ENCODE measurements at places on chromosomes 1 and 21.

DNA sequence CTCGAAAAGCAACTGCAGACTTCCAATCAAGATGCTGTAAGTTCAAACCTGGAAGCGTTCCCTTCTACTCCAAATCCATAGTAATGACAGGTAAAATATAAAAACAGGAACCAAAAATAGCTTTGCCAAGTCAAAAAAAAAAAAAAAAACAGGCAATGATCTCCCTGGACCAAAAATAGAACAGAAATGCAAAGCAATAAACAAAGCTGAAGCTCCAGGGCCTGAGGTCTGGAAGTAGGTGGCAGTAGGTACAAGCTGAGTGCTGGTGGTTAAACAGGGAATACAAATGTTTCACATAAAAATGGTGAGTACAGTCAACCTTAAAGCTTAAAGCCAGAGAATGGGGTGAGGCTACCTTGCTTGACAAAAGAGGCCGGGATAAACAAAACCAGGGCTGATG lies 610.8 kb downstream of the SMYD3 start:
- DNase-seq: no peak

DNA sequence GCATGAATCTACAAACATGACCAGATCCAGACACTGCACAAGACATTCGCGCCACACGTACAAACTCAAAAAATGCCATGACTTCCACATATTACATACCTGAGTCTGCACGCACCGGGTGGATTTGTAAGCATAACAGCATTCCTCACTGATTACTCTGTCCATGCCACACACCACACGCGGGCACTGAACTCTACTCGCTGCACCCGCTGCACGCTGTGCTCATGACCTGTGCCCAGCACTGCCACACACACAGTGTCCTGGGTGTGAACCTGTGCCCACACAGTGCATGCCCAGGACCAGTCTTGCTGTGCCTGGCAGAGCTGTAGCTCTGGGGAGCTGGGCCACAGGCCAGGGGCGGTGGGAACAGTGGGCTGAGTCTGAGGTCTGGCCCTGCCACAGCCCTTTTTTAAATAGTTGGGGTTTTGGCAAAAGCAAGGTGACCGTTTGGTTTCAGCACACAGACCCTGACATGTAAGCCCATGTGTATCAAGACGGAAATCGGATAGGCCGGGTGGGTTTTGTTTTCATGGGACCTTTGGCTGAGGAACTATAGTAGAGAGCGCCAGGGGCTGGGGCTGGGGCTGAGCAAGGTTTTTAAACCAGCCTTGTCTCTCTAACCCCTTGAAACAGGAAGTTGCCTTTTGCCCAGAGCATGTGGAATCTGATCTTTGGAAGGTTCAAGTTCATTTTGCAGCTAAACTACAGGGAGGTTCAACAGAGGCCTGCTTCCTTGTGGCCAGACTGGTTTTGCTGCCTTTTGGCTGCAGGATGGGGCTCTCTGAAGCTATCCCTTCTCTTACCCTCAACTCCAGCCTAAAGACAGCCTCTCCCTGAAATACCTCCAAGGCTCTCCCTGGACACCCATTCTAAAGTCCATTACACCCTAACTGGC lies 12.3 kb upstream of the GOLT1A start:
- no peak for DNase-seq

DNA sequence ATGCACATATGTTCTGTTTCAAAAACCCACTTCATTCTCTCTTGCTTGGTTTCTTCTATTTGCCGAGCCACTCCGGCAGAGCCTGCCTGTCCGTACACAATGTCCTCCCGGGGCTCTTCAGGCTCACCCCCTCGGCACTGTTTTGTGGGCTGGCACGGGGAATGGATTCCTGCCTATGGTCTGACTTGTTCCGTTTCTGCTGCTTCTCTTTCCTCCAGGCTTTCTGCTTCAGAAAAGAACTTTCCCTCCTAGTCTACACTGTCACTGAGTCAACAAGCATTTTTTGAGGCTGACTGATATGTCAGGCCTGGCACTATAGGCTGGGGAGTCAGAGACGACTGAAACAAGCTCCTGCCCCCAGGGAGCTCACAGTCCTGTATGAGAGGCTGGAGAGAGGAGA lies 28.4 kb upstream of the SARS1 start:
- DNase-seq: no peak

GRCh38 chr1:63775418-63776127 lies 1.8 kb downstream of the ROR1 start:
- peak; percentile 74 for DNase-seq

DNA sequence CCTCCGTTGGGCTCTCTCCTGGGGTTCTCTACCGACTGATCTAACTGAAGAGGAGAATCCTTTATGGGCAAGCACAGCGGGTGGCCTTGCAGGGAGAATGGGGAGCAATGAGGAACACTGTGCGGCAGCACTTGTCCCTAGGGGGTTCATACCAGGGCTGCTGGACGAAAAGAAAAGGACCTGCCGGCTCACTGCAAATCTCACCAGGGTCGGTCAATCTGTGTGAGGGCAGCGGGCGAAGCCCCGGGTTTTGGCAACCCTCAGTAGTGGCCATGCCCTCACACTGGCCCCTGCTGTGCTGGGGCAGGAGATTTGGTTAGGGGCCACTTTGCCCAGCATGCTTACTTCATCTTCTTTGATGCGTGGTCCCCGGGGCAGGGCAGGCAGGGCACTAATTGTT lies 5.9 kb downstream of the LHX9 start:
- DNase-seq: no peak

- DNase-seq: no peak
Measured at GRCh38 chr1:53890522-53890941, 935 bp upstream of the YIPF1 start.

DNA sequence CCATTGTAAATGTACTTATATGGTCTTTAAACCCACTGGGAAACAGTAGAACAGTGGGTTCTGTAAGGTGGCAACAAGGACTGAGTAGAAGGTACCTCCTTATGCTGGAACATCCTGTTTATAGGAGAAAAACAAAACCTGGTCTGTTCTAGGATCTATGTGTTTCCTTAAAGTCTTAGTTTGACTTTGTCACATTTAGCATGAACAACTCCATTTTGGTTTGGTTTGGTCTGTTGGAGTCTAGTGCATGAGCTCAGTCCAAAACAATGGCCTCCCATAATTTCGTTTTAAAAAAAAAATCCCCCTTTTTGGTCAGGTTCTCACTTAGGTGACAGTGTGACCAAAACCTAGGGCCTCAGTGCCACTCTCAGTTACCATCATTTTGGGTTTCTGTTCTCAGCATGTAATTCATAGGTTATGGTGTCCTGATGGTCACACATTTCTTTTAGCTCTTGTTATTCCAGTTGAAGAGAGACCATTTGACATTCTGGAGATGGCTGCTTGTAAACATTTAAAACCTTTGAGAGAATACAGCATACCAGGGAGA lies 66.4 kb upstream of the IL12RB2 start:
- DNase-seq: no peak

GRCh38 chr1:119090250-119090649 lies 50.2 kb downstream of the WARS2 start:
- no peak for DNase-seq

- DNase-seq: peak; percentile 48
Measured at GRCh38 chr1:160494620-160495019, 28.4 kb downstream of the SLAMF6 start.

DNA sequence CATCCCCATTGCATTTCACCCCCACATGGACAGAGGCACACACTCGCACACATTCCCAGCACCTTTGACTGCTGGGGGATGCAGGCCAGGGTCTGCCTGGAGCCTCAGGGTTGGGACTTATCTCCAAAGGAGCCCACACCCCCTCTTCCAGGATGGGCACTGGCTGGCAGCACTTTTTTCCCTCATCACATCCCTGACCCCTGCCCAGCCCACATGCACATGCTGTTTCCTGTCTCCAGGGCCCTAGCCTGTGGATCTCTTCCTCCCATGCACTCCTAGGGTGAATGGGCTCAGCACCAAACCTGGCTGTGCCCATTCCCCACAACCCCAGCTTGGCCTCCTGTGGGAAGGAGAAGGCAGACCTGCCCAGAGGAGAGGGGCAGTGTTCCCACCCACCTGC lies 59.3 kb downstream of the STUM start:
- no peak for DNase-seq

- DNase-seq: no peak
Measured at GRCh38 chr1:37458551-37458950, 15.8 kb upstream of the ZC3H12A start.

- no peak for DNase-seq
Measured at GRCh38 chr1:37043101-37043500, 8.8 kb upstream of the GRIK3 start.

- no peak for DNase-seq
Measured at GRCh38 chr1:34358636-34359035, 181.9 kb downstream of the C1orf94 start.

DNA sequence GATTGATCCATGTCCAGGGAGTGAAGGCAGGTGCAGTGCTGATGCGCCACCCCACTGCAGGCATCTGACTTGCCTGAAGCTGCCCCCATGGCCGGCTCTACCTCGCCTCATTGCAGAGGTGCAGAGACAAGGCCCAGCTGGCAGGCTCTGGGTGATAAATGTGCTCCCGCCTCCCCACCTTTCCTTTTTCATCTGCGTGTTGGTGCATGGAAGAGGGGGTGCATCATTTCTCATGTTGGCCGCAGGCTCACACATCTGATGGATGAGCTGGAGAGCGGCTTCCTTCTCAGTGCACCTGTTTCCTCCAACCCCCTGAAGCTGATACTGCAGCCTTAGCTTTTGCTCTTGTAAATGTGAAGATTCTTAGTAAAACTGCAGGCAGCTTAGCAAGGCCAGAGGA lies 306.0 kb upstream of the KAZN start:
- DNase-seq: no peak

DNA sequence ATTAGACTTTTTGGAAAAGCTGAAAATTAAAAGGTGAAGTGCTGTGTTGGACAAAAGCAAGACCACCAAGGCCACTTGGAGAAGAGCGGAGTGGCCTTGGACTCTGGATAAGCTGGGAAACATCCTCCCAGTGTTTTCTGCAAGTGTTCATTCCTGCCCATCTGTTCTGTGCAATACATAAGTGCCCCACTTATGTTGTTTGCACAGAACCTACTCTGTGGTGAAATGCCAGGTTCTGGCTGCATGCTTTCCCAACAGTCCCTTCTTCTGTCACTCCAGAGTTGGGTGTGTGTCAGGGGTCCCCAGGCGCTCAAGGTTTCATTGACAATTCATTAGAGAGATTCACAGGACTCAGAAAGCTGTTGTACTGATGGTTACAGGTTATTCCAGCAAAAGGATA lies 30.3 kb downstream of the NHLH2 start:
- DNase-seq: no peak

- peak; percentile 22 for DNase-seq
Measured at GRCh38 chr1:41053316-41053715, 31.8 kb upstream of the SLFNL1 start.

- no peak for DNase-seq
Measured at GRCh38 chr1:235430991-235431390, 63.8 kb downstream of the TBCE start.

- peak; percentile 64 for DNase-seq
Measured at GRCh38 chr1:23343221-23344110, 618 bp downstream of the HNRNPR start.

DNA sequence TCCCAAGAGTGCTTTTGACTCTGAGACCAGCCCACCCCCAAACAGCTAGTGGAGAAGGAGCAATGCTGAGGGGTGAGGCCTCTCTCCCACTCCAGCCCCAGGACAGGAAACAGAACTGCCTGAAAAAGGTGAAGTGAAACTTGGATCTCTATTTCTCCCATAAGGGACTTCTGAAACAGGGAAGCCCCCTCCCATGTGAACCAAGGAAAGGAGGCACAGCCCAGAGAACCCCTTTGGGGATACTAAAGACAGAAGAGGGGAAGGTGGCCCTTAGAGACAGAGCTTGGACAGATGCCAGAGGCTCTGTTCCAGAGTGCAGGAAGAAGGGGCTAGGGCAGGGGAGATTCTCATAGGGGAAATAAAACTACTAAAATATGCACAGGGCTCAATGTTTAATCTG lies 2.9 kb downstream of the TNFAIP8L2 start:
- DNase-seq: no peak

DNA sequence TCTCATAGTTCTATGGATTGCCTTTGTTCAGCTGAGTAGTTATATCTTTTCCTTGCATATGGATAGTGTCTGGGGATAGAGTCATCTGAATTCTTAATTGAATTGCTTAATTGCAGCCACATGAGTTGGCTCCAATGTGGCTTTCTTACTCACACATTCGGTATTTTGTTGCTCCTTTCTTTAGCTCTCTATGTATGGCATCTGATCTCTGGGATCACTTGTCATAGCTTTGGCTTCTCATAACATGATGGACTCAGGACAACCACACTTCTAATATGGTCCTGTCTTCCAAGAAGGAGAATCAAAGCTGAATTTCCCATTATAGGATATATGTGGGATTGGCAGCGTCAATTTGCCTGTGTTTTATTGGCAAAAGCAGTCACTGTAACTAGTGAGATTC lies 716.2 kb downstream of the NCAM2 start:
- DNase-seq: no peak

DNA sequence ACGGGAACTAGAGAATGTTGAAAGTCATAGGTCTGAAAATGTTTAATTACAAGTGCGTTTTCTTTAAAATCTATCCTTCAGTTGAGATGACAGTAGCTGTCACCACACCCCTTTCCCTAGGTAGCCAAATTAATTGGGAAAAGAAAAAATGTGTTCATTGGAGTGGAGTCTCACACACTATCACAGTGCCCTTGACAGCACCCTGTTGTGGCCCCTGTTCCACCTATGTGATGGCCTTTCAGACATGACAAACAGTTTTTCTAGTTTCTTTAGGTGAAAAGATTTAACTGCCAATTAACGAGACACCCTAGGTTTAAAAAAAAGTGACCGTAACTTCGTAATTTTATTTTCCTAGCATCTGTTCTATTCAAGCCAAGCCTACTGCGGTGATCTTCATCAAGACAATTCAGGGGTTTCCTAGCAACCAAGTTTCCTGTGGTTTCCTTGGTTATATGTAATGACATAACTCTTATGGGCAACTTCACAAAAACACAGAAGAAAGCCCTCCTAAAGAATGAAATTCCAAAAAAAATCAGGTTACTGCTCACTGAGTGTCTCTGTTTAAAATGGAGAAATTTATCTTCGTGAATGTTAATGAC lies 298.3 kb downstream of the PDE4B start:
- peak; percentile 25 for DNase-seq

DNA sequence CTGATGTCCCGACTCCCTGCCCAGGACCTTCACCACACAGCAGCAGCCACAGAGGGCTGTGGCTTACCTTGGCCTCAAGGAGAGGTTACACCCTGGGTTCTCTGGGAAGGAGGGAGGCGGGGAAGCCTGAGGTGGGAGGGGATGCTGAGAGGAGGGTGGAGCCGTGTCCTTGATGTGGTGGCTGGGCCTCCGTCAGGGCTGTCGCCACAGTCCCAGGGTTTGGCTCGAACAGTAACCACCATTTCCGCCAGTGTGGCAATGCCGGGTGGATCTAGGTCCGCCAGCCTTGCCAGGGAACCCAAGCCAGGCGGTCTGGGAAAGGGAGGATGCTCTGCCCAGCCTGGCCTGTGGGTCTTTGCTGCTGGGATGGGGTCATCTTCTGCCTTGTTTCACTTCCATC lies 18.4 kb upstream of the CDCA8 start:
- no peak for DNase-seq
